ENCODE measurements at places on chromosomes 5 and 9.

DNA sequence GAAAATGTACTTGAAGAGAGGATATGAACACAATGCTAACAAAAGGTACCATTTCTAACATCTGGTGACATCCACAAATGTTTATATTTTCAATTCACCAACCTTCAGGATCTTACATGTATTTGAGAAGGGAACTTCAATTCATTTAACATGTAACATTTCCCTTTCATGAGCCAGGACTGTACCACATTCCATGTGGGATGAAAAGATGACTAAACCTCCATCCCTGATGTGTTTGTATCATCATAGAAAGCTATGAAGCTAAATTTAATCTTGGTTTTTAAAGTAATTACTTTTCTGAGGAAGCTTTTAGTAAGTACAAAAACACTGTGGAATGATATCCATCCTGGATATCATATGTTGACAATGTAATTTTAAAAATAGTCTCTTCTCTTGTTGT, 78.2 kb upstream of the GNA14 start:
- no peak for ATAC-seq

DNA sequence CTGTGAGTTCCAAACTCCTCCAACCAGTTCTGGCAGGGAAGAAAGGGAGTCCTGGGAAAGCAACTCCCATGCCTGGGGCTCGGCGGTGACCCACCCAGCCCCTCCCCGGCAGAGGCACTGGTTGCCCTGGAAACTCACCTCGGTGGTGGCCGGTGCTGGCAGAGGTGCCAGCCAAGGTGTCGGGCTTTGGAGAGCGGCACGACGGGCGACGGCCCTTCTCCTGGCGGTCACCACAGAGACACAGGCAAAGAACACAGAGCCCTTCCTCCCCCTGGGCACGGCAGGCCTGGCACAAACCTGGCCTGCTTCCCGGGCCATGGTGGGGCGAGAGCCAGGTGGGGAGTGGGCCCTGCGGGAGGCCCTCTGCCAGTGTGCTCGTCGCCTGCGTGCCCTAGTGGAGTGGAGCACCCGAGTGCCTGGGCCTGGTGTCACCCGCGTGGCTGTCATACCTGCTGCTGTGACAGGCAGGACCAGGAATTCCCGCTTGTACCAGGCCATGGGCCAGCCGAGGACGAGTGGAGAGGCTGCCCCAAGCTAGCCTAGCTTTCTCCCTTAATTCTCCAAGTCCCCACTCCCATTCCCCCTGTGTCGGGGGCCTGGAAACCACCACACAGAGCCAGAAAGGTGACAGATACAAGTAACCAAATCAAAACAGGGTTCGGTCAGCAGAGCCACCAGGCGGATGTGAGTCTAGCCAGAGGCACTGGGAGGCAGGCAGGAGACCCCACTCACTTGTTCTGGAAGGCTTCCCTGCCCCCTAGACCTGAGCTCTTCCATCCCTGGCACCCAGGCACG, 8.2 kb upstream of the RALGDS start:
- ATAC-seq = no peak

DNA sequence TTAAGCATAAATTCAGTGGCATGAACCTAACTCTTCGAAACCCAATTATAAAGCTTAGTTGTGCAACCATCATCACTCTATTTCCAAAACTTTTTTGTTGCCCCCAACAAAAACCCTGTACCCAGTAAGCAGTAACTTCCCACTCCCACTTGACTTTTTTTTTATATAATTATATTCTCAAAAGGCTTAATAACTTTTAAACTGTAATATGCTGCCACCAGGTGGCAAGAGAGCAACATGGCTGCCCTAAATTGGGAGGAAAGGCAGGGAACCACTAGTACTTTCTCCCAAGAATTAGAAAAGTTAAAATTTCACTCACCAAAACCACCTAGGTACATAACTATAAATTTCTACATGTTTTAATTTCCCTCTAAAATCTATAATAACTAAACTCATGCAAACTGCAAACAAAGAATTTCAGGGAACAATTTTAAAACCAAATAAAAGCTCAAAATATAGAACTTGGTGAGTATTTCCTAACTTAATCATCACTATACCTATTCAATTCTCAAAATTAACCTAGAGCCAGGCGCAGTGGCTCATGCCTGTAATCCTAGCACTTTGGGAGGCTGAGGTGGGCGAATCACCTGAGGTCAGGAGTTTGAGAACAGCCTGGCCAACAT, 50.2 kb upstream of the RNF38 start:
- no peak for ATAC-seq

DNA sequence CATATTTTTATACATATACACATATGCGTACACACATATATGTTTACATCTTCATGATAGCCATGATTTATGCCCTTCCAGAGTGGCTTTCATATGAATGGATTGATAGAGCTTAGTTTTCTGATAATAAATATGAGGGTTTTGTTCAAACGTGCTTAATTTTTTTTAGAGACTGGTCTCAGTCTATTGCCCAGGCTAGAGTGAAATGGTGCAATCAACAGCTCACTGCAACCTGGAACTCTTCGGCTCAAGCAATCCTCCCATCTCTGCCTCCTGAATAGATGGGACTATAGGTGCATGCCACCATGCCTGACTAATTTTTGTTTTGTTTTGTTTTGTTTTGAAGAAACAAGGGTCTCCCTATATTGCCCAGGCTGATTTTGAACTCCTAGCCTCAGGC, 48.6 kb upstream of the ZSWIM6 start:
- no peak for ATAC-seq

GRCh38 chr5:125579182-125579581, 832.7 kb upstream of the ZNF608 start:
- no peak for ATAC-seq

DNA sequence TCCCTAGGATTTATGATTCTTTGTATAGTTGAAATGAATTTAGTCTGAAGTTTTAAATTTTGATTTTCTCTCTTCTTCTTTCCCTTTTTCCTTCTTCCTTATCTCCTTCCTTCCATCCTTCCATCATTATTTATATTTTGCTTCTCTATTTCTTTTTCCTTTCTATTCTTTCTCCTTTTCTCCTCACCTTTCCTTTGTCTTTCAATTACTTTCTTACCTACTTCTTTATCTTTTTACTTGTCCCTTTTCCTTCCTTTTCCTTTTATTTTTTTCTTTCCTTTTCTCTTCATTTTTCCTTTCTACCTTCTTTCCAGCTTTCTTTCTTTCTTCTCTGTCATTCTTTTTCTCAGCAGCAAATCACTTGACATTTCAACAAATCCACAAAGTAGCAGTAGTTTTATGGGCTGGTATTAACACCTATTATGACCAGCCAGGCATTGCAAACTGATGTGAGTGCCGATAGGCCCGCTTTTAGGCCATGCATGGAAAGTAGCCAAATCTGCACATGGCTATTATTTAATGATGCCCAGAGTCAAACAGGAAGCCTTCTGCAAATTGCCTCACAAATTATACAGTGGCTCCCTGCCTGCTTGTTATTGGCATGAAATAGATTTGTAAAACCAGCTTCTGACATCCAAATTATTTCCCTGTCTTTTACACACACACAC, 37.1 kb upstream of the NR3C1 start:
- ATAC-seq = no peak

GRCh38 chr9:107409581-107410389, 79.8 kb downstream of the KLF4 start:
- ATAC-seq = no peak

- ATAC-seq = no peak
Observed at GRCh38 chr5:38666668-38667498, 110.4 kb upstream of the LIFR start.

GRCh38 chr5:147454996-147455677, 54.7 kb downstream of the DPYSL3 start:
- no peak for ATAC-seq

DNA sequence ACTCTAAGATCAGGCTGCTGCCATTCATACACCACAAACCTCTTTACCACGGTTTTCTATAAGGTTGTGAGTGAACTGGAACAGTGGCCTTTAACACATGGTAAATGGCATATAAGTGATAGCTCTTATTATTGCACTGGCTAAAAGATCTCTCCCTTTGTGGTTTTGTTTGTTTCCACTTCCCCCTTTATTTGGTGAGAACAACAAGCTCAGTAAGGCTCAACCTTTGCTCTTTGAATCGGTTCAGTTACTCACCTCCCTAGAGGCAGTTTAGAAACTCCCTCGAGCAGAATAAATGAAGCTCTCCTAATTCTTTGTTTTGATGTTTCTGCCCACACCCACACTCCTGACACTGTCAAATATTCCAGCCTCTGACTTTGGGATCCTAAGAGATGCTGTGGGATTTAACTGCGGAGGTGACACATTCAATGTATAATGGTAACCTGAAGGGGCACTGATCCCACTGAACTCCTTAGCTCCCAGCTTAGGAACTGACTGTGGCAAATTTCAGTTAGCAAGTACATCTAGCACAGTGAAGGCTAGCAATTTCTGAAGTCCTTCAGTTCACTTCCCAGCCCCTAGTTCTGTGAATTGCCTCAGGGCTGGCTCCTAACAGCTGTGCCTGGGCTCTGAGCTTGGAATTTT, 22.5 kb upstream of the RAD23B start:
- ATAC-seq = peak; percentile 55

GRCh38 chr9:88502552-88503034, 32.4 kb upstream of the NXNL2 start:
- ATAC-seq = no peak

- no peak for ATAC-seq
Observed at GRCh38 chr9:35195683-35196082, 33.9 kb downstream of the UNC13B start.

GRCh38 chr5:111914966-111915636, 158.1 kb upstream of the NREP start:
- ATAC-seq = no peak

DNA sequence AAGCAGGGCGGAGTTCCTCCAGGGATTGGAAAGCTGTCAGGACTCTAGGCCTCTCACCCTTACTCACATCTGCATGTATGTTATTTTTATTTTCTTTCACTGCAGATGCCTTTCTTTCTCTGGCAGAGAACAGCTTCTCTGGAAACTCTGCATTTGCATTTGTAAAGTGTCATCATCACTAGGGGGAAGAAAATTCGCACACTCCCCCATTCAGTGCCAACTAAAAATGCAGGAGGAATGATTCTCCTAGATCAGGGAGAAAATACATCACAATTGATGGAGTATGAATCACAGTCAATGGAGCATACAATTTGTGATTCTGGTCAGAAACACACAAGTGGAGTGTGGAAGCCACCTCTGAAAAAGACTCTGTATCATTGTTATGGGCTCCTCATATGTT, 351.4 kb upstream of the FTMT start:
- ATAC-seq = no peak

DNA sequence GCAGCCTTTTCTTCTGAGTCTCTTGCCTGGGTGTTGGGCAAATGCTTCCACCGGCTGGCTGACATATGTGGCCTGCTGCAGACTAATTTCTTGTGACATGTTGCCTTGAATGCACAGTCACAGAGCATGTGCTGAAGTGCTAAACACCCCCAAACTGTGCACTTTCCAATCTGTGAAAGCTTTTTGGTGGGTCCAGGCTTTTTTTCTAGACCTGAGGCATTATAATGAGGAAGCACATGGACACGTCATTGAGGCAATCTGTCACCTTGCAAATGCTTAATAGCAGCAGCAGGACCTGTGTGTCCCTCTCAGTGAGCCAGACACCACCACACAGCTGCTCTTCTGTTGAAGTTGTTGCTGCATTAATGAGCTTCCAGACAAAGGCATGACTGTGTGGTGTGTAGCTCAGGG, 274.7 kb downstream of the ELAVL2 start:
- ATAC-seq = no peak

- ATAC-seq = no peak
Observed at GRCh38 chr9:19201899-19202891, 28.3 kb upstream of the DENND4C start.

DNA sequence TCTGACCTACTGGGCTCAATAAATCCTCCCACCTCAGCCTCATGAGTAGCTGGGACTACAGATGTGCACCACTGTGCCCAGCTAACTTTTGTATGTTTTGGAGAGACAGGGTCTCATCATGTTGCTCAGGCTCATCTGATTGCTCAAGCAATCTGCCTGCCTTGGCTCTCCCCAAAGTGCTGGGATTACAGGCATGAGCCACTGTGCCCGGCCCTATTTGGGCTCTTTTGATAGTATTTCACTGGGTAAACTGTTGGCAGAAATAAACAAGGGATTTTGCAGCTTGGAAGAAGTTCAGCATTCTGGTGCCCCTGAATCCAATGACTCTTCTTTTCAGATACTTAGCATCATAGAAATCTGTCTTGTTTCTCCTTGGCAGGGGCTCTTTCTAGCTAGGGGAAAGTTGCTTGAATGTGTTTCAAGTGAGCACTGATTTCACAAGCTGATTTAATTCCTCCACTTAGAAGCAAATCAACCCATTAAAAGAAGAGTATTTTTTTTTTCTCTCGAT, 146.8 kb downstream of the PAPPA start:
- no peak for ATAC-seq

DNA sequence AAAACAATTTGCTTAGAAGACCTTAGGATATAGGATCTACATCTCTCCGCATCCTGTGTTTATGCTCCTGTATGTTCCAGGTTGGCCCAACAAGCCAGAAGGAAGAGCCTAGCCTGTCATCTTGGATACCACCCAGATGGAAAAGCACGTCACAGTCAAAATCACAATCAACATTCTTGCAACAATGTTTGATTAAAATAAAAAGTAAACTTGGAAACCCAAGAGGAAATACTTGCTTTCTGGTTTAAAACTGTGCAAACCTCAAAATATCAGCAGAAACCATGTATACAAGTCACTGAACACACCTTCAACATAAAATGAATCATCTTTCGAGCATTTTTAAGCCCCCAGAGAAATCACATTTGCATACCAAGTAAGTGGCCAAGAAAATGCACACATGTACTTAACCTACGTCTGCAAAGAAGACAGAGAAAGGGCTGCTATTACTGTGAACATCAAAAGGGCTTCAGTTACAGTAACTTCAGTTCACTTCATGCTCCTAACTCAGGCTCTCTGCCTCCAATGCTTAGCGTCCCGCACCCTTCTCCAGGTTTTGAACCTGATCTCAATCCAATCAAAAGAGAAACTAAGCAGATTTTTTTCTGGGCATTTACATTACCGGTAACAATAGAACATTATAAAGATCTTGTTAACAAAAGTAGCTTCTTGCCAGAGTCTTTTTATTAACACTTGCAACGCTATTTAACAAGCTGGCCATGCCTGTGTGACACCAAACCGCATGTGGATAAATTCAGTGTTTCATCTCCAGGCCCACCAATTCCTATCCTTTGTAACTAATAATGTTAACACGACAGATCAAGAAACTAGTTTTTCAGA, 1.3 kb downstream of the ENC1 start:
- ATAC-seq = peak; percentile 4

GRCh38 chr9:97855899-97856298, 2.9 kb downstream of the FOXE1 start:
- no peak for ATAC-seq

- ATAC-seq = peak; percentile 20
Observed at GRCh38 chr5:56126487-56127179, 106.5 kb downstream of the ANKRD55 start.

DNA sequence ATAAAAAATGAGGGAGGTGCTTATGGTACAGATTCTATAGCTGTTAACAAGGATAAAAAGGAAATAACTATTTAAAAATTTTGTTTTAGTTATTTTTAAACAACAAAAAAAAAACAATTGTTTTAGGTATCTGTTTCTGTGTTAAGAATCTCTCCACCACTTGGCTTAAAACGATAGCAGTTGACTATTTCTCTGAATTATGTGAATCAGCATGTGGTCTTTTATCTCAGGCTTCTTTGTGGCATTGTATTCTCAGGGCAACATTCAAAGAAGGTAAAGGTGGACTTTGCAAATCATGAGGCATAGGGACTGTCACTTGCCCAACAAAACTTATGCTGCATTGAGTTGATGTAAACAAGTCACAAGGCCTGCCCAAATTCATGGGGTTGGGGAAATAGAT, 55.2 kb downstream of the ERBIN start:
- ATAC-seq = peak; percentile 66

GRCh38 chr5:65577141-65577540, 14.0 kb downstream of the PPWD1 start:
- no peak for ATAC-seq

- no peak for ATAC-seq
Observed at GRCh38 chr9:83327323-83327722, 210.9 kb downstream of the FRMD3 start.

Data from activated CD4-positive, CD25-positive, alpha-beta regulatory T cell treated with anti-CD3 and anti-CD28 coated beads, Interleukin-2, amount 50 U/mL, for 24 hours (primary cell).